ENCODE measurements at places on chromosomes 13 and 19.

GRCh38 chr19:8659905-8660304, 29.5 kb downstream of the NFILZ start:
- no peak for DNase-seq

DNA sequence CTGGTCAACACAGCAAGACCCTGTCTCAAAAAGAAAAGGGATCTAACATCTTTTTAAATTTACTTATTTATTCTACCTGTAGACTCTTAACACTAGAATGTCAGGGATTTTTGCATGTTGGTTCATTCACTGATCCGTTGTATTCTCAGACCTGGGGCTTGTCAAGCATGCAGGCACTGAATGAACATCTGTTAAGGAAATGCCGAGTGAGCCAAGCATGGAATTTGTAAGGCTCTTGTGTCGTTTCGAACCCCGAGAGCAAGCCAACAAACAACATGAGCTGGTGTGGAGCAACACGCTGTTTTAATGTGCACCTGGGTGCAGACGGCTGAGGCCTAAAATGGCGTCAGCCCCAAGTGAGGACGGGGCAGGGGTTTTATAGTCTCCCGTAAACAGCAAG, 10.0 kb upstream of the OR1M1 start:
- DNase-seq, result no peak

- peak; percentile 87 for DNase-seq
Observed at GRCh38 chr19:4343370-4344307, at the start of gene MPND. Gene MPND, plus strand, starts transcription at chr19:4343562. Its CDS starts 32 bp downstream, at chr19:4343594.

- DNase-seq, result no peak
Observed at GRCh38 chr13:77372275-77372674, 45.4 kb upstream of the MYCBP2 start.

- peak; percentile 40 for DNase-seq
Observed at GRCh38 chr19:45075301-45076028, 813 bp downstream of the ZNF296 start.

- peak; percentile 61 for DNase-seq
Observed at GRCh38 chr13:99296398-99296797, 10.8 kb downstream of the GPR183 start.

GRCh38 chr19:46528601-46529590, 33.2 kb upstream of the PNMA8B start:
- no peak for DNase-seq

GRCh38 chr13:46211483-46212351, at the start of gene LRRC63:
Gene LRRC63, plus strand, starts transcription at chr13:46211928. Its CDS starts 1,107 bp downstream, at chr13:46213035.
- peak; percentile 84 for DNase-seq

- DNase-seq, result no peak
Observed at GRCh38 chr13:94351292-94351990, 128.0 kb downstream of the DCT start.

GRCh38 chr19:13840305-13841085, 36.4 kb upstream of the NANOS3 start:
- peak; percentile 70 for DNase-seq

DNA sequence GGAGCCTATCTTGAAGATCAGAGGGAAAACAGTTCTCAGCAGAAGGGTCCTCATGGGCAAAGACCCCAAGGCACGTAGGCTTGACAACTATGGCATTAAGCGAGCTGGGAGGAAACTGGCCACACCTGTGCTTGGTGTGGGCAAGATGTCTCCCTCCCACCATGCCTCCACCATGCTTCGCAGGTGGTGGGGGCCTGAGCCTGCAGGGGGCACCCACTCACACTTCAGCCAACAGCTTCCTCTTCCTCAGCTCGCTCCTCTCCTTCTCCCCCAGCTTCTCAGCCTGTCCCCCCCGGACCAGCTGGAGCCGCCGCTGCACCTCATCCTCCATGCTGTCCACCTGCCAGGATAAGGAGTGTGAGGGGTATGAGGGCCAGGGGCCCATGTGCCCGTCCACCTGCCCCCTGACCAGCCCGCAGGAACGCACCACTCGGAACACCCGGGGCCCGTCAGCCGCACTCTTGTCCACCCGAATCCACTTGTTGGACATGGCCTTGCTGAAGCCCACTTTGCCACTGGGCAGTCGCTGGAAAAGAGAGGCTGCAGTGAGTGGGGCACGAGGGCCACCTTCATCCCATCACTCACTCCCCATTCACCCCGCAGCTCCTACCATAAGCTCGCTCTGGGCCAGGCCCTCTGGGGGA, 3.4 kb downstream of the FARSA start:
- no peak for DNase-seq

DNA sequence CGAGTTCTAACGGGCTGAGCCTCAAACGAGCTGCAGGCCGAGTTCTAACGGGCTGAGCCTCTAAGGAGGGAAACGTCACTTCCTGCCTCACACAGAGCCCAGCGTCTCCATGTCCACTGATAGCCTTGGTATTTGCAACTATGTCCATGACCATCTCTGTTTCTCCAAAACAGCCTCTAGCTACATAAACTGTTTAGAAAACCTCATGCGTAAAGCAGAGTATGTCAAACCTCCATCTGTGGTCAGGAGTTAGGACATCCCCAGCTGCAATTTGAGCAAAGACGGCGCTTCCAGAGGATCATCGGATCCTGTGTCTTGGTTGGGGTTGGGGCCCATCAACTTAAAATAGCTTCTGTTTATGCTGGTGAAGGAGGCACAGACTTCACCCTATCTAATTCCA, 20.8 kb downstream of the RASA3 start:
- no peak for DNase-seq

GRCh38 chr13:27018344-27018861, 153.2 kb downstream of the USP12 start:
- DNase-seq, result no peak

DNA sequence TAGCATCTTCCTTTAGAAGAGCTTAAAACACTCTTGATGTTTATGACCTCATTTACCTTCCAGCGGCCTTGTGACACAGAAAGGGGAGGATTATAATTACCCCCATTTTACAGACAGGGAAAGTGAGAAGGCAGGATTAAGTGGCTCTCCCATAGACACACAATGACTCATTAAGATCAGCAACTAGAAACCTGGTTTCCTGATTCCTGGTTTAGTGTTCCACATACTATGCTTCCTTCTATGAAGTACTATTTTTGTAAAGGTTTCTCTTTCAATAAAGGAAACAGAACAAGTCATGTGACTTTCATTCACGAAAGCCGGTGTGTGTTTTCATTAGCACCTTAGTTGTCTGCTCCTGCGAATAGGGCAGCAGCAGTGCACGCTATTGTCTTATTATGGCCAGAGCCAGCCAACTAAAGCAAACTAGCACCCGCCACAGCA, 8.3 kb downstream of the IRS2 start:
- peak; percentile 18 for DNase-seq

GRCh38 chr19:10104665-10105508, 1.3 kb upstream of the PPAN start:
- DNase-seq, result peak; percentile 91

DNA sequence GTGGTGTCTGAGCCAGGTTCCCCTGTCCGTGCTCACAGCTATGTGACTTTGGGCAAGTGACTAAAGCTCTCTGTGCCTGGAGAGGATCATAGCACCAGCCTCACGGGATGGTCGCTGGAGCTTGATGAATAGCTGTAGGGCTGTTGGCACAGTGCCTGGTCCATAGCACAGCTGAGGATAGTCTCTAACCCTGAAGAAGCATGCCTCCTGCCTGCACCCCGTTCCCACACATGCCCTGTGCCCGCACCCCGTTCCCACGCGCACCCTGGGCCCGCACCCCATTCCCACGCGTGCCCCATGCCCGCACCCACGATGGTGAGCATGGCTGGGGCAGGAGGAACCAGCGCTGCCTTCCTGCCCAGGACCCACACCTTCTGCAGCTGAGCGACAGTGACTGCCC, 63.7 kb upstream of the F7 start:
- no peak for DNase-seq

DNA sequence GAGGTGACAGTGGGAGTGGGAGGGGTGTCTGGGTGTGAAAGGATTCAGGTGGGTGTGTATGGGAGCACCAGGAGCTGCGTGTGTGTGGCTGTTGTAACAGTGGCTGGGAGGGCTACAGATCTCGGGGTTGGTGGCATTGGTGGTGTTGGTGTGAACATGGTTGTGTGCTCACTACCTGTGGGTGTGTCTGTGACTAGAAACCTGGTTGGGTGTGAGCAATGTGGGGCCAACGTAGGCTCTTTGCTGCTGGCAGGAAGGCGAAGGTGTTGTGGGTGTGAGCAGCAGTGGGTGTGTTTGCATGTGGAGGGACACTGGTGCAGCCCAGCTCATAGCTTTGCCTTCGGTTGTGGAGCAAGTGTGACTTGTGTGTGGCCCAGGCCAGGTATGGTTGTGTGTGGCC, 3.7 kb upstream of the NR2C2AP start:
- no peak for DNase-seq
